ENCODE measurements at places on chromosomes 12 and 14.

DNA sequence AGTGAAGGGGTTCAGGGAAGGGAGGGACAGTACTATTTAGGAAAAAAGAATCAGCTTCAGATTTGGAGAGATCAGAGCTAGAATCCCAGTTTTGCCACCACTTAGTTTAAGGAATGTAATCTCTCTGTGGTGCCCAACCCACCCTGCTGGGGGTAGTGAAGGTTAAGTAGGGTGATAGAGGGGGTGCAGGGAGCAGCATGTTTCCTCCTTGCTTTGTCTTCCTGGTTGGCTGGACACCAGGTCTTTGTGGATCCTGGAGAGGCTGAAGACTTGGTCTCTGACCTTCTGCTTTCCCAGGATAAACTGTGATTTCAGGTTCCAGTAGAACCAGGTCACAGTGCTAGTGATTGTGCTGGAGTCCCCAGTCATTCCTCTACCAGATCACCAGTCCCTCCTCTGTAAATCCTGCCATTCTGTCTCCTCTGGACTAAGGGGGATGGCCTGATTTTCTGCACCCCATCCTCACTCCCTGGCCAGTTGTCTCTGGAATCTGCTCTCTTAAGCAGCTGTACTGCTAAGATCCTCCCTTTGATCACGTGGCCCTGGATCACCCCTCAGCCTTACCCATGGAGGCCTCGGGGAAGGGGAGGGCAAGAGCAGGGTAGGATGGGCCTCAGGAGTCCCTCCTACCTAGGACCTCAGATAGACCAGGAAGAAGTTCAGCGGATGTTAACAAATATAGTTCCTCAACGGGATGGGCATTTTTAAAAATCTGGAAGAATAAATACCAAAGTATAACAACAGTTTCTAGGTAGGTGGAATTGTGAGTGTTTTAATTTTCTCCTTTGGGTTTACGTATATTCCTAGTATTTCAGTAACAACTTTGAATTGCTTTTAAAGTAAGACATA is 3.1 kb downstream of the MAP3K12 start:
- DNase-seq: no peak

GRCh38 chr12:54734196-54734950 is 86.2 kb upstream of the DCD start:
- no peak for DNase-seq

- DNase-seq: no peak
Observed at GRCh38 chr14:100823413-100824080, 2.4 kb upstream of the MEG3 start.

- no peak for DNase-seq
Observed at GRCh38 chr14:53450871-53451270, 297.7 kb upstream of the DDHD1 start.

DNA sequence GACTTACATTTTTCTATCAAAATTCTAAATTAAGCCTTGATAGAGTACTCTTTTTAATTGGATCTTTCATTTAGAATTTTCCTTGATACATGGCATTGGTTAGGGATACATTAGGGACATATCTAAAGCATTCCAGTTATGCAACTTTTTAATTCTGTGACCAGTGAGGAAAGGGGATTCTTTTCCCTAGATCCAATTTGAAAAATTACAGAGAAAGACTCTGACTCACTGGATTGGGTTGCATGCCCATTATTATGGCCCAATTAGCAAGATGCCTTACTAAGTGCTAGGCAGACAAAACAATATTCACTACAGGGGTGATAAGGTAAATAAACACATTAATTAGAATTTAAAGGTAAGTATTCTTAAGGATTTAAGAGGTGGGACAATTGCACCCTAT is 5.2 kb upstream of the RAD52 start:
- no peak for DNase-seq

DNA sequence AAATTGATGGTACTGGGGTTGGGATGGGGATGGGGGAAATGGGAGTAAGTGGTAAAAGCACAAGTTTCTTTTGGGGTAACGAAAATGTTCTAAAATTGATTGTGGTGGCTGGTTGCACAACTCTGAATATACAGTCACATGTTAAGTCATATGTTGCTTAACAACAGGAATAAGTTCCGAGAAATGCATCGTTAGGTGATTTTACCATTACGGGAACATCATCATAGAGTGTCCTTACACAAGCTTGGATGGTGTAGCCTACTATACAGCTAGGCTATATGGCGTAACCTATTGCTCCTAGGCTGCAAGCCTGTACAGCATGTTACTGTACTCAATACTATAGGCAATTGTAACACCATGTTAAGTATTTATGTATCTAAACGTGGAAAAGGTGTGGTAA is 31.0 kb downstream of the ITGA7 start:
- DNase-seq: no peak

DNA sequence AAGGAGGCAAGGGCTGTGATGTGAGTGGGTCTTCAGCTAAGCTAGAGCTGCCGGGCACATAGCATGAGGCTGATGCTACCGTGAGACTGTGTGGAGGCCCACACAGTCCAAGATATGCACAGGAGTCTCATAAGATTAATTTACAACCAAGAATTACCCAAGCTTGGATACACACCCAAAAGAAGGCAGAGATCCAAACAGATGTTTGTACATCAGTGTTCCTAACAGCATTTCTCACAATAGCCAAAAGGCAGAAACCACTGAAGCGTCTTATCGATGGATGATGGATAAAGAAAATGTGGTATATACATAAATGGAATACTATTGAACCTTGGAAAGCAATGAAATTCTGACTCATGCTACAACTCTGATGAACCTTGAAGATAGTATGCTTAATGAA is 40.8 kb upstream of the RIC8B start:
- DNase-seq: no peak

- no peak for DNase-seq
Observed at GRCh38 chr12:51020448-51021182, 5.6 kb downstream of the SLC11A2 start.

- DNase-seq: no peak
Observed at GRCh38 chr14:70987041-70987440, 79.8 kb downstream of the PCNX1 start.

DNA sequence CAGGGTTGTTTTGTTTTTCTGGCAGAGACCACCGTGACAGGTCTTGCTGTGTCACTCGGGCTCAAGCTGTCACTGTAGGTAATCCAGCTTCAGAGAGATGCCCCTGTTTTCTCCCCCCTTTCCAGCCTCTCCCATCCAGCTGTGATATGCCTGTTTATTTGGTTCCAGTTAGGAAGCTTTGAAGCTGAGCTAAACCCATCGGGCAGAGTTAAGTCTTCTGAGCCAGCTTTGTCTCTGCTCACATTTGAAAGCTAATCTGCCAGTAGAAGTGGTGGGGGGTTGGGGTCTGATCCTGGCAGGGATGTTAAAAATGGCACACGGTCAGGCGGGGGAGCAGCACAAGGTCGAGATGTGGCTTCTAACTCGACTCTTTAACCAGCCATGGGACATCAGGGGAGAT is 130.0 kb downstream of the TSPAN9 start:
- DNase-seq: no peak

DNA sequence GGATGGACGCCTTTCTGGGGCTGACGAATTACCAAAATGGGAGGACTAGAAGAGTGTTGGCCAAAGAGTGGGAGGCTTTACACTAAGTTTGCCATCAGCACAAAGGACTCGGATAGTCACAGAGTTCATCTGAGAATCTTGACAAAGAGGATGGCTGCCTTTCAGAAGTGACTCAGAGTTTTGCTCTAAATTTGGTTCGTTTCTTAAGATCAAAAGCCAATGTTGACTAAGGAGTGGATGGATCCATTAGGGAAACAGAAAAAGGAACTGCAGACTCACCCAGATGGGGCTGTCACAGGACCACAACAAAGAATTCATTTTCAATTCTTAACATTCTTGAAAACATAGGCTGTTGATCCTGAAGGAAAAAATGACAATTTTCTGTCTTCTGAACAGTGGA is 81.3 kb upstream of the DUSP6 start:
- DNase-seq: no peak

GRCh38 chr12:65557438-65558181 is 266.7 kb upstream of the HMGA2 start:
- DNase-seq: no peak

GRCh38 chr12:104649921-104650320 is 193.2 kb downstream of the CHST11 start:
- no peak for DNase-seq

DNA sequence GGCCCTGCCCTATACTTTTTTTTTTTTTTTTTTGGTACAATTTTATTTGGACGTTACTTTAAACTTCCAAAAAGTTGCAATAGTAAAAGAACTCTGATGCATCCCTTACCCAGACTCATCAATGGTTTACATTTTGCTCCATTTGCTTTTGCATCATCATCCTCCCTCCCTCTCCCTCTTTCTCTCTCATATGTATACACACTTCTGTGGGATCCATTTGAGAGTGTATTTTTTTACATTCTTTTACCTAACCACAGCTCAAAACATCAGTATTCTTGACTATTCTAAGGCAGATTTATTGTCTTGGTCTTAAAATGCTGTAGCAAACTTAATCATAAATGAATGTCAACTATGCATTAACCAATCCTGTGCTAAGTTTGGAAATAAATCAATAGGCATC is 111.6 kb downstream of the PRICKLE1 start:
- no peak for DNase-seq

- DNase-seq: no peak
Observed at GRCh38 chr12:69657376-69658137, 41.5 kb downstream of the BEST3 start.

- DNase-seq: no peak
Observed at GRCh38 chr14:92937051-92937937, 14.3 kb downstream of the CHGA start.

DNA sequence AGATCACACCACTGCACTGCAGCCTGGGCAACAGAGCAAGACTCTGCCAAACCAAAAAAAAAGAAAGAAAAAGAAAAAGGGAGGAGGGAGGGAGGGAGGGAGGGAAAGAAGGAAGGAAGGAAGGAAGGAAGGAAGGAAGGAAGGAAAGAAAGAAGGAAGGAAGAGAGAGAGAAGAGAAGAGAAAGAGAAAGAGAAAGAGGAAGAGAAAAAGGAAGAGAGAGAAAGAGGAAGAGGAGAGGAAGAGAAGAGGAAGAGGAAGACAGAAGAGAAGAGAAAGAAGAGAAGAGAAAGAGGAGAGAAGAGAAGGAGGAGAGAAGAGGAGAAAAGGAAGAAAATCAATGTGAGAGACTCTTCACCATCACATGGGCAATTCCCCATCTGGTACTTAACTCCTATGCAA is 57.6 kb upstream of the CRACR2A start:
- DNase-seq: no peak

GRCh38 chr14:104228221-104228620 is 89.8 kb downstream of the KIF26A start:
- no peak for DNase-seq

- DNase-seq: no peak
Observed at GRCh38 chr12:31756977-31757420, 28.2 kb upstream of the AMN1 start.

DNA sequence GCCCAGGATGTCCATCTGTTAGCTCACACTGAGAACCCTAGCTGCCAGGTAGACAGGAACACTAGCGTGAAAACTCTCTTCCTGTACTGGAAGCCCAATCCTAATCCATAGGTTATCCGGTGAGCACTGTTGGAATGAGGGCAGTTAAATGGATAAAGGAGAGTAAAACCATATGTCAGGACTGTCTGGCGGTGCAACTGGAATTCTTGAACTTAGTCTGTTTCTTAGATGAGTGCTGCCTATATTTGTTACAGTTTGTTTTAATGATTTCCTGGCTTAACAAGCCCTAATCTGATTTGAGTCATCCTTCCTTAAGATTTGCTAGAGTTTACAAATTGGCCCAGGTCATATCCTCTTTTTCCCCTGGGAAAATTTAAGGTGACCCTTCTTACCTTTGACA is 104.7 kb downstream of the ANO4 start:
- no peak for DNase-seq

- DNase-seq: no peak
Observed at GRCh38 chr14:105830171-105830570, 303.8 kb downstream of the TMEM121 start.

- DNase-seq: no peak
Observed at GRCh38 chr14:78700236-78700635, 530.1 kb downstream of the NRXN3 start.

GRCh38 chr14:68148763-68149162 is 329.2 kb downstream of the RAD51B start:
- no peak for DNase-seq

Data from stimulated activated CD8-positive, alpha-beta memory T cell treated with anti-CD3 and anti-CD28 coated beads, Interleukin-4, amount 100 ng/mL, for 1 hour (primary cell).